Aorta (tissue), 5 donors: ENCODE measurements at places on chromosomes 7 and 10. TPM values are rescaled to one million over a fixed set of nuclear protein-coding genes. Genes with fewer than 3 reads are reported as not detected.

- no peak for DNase-seq
Observed at GRCh38 chr10:64346389-64346788, 825.2 kb downstream of the REEP3 start.

- DNase-seq, result no peak
Observed at GRCh38 chr7:55397617-55398016, 32.5 kb downstream of the LANCL2 start.

- no peak for DNase-seq
Observed at GRCh38 chr10:82252081-82252480, 377.1 kb downstream of the NRG3 start.

DNA sequence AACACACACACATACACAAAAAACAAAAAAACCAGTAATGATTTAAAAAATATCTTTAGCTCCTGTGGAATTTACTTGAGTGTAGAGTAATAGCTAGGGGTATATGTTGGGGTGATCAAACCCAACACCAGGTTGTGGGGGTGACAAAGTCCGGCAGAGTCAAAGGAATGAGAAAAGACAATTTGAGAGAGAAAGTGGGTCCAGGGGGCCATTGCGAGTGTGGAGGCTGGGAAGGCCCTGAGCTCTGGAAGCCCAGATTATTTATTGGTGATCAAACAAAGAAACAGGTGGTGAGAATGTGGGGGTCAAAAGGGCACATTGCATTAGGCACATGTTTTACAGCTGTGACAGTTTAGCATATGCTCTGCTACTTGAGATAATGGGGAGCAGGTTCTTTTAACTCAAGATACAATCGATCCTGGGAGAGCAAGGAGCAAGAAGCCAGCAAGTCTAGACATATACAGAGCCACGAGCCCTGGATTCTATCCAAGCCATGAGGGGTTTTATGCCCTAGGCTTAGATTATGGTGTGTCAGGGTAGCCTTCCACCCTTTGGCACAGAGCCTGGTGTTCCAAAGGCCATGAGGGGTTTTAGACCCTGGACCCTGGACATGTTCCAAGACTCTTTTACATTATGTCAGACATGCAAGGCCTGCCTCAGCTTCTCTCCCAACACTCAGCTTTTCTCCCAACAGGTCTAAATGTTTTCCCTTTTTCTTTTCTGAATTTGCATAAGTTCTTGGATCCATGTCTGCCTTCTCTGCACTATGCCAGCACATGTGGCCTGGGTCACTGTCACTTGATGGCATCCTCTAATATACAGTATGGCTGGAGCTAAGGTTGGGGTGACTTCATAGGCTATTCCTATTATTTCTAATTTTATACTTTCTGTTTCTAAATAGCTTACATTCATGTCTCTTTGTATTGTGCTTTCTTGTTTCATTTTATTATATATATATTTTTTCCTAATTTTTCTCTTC lies 48.6 kb upstream of the MKI67 start:
- DNase-seq, result no peak

FAM24B gene
- 2.1 TPM for polyA plus RNA-seq
